ENCODE measurements at places on chromosomes 4 and X.

- peak; percentile 32 for DNase-seq
Observed at GRCh38 chr4:52915730-52916300, 53.7 kb downstream of the RASL11B start.

GRCh38 chrX:15739886-15740285, 1.8 kb downstream of the CA5B start:
- DNase-seq: no peak

DNA sequence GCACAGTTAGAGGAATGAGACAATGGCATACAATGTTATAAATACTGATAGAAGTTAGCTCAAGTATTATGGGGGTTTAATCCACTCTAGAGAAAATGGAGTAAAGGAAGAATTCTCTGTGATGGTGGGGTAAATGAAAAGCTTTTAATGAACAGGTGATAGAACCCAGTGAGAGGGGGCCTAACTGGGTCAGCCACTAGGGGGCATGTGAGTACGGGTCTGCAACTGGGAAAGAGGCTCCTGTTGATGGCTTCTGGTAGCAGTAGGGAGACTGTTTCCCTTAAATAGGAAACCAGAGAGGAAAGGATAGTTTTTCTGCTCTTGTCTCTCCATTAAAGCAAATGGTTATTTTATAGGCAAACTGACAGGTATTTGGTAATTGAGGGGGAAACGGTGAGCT, 132.8 kb upstream of the GPR101 start:
- no peak for DNase-seq

- DNase-seq: no peak
Observed at GRCh38 chr4:41935652-41936021, 408 bp downstream of the TMEM33 start.

- no peak for DNase-seq
Observed at GRCh38 chrX:132718431-132718958, 229.7 kb upstream of the MBNL3 start.

DNA sequence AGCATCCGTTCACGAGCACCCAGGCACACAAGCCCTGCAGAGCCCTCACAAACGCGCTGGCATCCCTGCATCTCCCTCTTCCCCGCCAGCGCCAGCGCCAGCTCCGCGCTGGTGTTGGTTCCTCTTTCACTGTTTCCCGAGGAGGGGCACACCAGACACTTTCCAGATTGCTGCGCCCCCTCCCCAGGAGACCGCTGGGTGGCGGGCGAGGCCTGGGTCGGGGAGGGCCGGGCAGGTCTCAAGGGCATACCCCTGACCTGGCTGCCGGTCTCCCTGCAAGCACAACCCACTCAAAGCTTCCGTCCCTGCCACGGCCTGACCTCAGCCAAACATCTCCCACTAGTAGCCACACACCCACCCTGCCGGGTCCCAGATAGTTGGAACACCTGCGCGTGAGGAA, 2.2 kb upstream of the NKX1-1 start:
- no peak for DNase-seq

GRCh38 chrX:153878345-153878744, 7.6 kb downstream of the L1CAM start:
- DNase-seq: peak; percentile 82

DNA sequence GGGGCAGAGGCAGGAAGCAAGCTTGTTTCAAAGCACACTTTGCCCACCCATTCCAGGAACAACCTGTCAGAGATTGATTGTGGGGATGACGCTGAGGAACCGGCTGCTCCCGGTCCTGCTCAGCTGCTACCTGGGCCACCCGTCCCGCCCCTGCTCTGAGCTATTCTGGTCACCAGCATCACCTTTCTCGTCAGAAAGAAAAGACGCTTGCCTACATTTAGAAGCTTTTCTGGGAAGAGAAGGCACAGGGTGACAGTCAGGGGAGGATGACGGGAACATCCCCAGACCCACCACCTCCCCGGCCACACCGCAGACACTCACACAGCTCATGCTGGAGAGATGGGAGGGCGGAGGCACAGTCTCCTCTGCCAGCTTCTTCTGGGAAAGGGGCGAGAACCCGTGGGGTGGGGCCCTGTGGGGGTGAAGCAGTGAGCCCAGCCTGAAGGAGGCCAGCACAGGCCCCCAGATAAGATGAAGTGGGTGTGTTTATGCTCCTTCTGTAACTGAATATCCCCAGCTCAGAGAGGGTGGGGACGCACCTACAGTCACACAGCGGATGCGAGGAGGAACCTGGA, 81.8 kb downstream of the CPZ start:
- no peak for DNase-seq
